ENCODE measurements at places on chromosomes 1 and 21.

DNA sequence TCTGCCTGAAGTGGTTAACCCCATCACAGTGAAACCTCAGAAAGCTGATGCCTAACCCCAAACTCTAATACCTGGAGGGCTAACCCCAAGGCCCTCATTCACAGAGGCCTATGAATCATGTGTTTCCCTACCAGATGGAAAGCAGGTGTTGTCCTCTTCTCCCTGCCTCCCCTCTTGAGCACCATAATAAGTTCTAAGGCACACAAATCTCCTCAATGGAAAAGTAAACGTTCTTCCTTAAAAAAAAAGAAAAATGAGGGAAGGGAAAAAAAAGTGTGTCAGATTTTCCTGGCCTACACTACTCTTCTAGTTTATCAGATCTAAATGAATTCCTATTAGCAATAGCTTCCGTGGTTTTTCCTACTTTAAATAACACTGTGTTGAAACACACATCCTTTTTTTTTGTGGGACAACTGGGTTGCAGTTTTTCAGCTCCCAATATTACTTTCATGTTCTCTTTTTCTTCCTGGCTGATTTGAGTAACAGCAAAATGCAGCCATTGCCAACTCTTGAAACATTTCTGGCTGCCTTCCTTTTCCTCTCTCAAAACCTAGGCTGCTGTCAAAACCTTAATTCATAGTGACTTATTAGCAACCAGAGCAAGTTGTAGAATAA, 43.2 kb downstream of the SLC44A3 start:
- no peak for DNase-seq

DNA sequence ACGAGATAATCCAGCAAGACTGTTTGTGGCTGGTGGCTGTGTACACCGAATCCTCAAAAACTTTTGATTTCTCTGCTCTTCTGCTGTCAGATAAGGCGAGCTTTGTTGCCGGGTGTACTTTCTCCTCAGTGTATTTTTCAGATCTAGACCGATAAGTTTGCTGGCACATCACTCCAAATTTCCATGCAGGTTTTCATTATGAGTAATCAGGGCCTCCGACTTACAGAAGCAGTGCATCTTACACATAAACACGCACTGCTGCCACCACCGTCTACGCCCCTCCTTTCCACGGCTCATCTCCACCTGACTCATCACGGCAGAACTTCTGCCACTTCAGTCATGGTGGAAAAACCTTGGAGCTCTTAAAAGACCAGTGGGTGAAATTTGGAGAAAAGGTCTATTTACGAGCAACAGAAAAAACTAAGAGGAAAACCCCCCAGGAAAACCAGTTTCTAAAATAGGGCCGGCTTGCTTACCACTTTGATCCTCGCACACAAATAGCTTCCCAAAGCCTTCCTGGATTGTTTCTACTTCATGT, 7.7 kb downstream of the ZBTB21 start:
- DNase-seq: no peak

- DNase-seq: no peak
These were observed 365.3 kb downstream of the HHIPL2 start for GRCh38 chr1:222182641-222183040.

GRCh38 chr1:180923021-180923841, 10.5 kb downstream of the KIAA1614 start:
- DNase-seq: no peak

GRCh38 chr1:20184997-20185833, 681 bp upstream of the UBXN10 start:
- DNase-seq: no peak

GRCh38 chr1:178684542-178685000, 40.5 kb upstream of the RALGPS2 start:
- DNase-seq: no peak

GRCh38 chr1:231040019-231040799, at the start of gene FAM89A:
TSS of gene FAM89A (minus strand) at chr1:231040254. CDS start at chr1:231040211, 43 bp downstream.
- DNase-seq: no peak

GRCh38 chr1:186154651-186155050, 220.4 kb downstream of the TPR start:
- no peak for DNase-seq

DNA sequence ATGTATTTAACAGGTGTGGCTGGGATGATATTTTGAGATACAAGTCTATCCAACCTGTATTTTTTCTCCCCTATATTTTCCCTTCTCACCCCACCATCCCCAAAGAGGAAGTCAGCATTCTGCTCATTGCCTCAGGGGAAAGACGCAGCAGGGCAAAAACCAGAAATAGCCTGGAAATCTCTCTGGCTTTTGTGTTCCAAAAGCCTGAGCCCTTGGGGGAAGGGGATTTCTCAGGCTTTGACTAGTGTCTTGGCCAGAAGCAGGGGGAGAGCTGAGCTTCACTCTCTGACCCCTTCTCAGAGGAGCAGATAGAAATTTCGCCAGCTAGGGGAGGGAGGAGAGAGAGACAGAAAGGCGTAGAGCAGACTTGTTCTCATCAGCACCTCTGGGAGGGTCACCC, 244.7 kb downstream of the RRAGC start:
- DNase-seq: no peak

DNA sequence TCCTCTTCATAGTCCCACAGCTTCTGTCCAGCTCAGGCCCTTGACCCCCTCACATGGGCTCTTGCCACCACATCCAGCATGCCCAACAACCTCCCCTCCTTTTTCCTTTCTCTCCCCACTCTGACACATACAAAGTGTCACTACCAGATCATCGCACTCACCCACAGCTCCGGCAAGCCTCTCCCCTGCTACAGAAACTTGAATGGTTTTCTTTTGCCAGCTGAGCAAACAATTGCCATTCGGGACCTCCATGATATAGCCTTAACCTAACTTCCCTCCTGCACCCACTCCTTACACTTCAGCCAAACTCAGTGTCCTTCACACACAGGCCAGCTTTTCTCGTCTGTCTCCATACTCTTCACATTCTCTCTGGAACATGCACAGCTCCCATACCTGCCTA, 43.3 kb downstream of the MAB21L3 start:
- DNase-seq: no peak

- no peak for DNase-seq
These were observed 95.4 kb downstream of the MATN1 start for GRCh38 chr1:30627994-30628393.

DNA sequence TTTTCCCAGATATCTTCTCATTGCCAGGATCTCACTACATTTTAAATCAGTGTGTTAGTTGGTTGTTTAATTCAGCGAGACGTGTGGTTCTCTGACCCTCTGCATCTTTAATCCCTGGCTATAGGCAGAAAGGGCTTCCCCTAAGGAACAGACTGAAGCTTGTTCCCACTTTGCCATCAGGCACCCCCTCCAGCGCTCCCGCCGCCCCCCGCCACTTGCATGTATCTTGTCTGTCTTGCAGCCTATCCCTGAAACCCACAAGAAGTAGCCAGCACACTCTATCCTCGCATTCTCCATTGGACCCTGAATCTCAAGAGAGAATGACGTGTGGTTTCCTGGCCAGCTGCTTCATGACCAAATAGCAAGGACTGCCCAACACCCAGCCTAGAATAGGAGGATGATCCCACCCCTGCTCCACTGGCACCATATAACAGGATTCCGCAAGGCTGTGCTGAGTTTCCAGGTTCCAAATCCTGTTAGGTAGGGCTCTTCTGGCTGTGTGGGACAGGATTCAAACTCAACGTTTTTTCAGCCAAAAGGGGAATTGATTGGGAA, 7.8 kb downstream of the CLDN19 start:
- DNase-seq: no peak

- no peak for DNase-seq
These were observed 26.5 kb upstream of the SLC35A3 start for GRCh38 chr1:99943223-99943794.

GRCh38 chr1:81554108-81554507, 246.6 kb upstream of the ADGRL2 start:
- DNase-seq: no peak

GRCh38 chr21:35149698-35150097, 100.6 kb upstream of the RUNX1 start:
- no peak for DNase-seq

- peak; percentile 60 for DNase-seq
These were observed 17.1 kb upstream of the PINK1 start for GRCh38 chr1:20615946-20616846.

DNA sequence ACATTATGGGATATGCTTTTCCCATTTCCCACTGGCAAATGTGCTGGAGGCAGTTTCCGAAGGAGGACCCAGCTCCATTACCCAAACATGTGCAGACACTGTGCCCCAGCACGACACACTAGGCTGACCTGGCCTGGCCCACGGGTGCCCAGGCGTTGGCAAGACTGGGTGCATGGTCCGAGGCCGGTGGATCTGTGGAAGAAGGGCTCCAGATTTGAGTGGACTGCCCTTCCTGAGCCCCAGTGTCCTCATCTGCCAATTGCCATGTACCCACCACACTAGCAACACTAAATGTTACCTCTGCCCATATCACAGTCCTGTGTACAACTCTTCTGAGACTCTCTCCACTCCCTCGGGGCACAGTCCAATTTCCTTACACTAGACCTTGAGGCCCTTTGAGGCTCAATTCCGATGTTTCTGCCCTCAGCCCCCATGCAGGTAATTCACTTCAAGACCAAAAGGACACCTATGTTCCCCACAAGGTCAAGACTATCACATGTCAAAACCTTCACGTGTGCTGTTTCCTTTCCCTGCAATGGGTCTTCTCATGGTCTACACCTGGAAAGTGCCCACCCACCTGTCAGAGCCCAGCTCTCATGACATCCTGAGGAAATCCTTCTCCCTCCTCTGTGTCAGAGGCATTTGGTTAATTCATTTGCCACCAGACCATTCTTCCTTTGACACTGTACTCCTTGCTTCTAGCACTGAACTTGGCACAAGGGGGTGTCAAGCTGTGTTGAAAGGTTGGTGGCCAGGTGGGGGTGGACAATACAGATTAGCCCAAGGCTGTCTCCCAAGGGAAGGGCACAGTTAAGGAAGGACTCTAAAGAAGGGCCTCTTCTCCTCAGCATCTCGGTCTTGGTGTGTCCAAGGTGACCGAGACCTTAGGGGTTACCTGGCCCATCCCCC, 124.9 kb downstream of the DMRTB1 start:
- DNase-seq: no peak

DNA sequence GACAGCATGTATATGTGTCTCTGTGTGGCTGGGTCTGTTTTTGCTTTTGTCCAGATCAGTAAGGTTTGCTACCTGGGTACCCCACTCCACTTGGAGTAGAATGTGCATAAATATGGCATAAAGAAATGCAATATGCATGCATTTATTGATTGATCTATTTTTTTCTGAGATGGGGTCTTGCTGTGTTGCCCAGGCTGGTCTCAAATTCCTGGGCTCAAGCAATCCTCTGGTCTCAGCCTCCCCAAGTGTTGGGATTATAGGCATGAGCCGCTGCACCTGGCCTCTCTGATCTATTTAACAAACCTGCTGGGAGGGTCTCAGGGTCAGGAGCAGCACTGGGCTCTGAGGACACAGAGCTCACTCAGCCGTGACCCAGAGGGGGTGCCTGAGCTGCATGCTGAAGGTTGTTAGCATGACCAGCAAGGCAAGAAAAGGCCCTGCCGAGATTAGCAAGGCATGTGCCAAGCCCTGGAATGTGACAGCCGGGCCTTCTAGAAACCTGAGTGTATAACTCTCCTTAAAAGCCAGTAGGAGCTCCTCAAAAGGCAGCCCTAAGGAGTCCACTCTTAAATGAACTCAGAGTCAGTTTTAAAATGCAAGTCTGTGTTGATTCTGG, 22.5 kb downstream of the PCSK9 start:
- no peak for DNase-seq

- DNase-seq: no peak
These were observed 59.6 kb downstream of the USP24 start for GRCh38 chr1:55155522-55155921.

DNA sequence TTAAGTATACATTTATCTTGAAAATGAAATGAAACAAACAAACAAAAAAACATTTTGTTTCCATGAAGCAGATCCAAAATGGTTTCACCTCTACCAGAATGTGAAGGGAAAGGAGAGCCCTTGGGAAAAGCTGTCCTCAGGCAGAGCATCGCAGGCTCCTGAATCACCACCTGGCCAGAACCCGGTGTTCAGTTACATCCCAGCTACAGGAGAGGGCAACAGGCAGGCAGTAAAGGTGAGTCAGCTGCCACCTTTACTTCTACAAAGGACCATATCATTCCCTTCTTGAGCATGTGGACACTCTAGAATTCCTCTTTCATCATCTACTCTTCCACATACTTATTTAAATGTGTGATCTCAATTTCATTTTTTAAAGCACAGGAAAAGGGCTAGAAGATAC, 151.2 kb downstream of the PIGK start:
- no peak for DNase-seq

GRCh38 chr1:80579055-80579454, 1221.7 kb upstream of the ADGRL2 start:
- no peak for DNase-seq

DNA sequence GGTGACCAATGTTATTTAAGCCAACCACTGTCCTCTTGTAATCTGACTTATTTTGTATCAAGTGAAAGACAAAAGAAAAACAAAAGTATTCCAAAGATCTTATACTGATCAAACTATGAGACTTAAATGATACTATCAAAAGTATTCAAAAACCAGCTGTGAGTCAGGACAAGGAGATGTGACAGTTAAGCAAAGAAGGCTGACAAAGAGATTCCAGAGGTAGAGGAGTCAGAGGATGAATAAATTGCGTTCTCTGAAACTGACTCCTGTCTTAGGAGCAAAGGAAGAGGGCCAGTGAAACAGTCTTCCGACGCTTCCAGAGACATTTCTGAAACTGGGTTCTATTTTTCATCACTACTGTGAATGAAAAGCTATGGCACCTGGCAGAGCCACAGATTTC, 20.9 kb downstream of the TMEM50B start:
- no peak for DNase-seq

GRCh38 chr1:186236921-186237320, 138.1 kb downstream of the TPR start:
- DNase-seq: no peak

DNA sequence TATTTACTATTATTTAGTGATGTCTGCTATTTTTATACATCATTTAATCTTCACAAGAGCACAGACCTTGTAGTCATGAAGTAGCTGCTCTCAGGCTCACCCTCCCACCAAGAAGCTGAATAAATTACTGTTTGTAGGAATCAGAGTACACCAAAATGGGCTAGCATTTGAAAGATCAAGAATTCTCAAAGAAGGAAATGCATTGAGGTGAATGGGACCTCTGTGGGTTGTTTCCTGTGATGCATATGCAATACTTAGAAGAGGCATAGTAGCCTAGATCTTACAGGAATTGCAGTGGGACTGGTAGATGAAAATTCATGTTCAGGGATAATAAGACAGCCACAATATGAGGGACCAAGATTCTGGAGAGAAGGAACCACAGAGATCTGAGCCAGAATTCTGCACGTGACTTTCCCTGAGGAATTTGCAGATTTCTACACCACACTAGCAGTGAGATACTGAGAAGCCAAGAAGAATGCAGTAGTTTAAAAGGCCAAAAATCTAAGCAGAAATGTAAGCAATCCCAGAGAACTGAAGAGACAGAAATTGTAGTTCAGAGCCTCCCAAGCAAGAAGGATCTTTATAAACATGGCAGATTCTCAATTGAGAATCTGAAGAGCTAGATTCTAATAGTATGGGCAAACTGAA, 307.0 kb downstream of the ST6GALNAC3 start:
- peak; percentile 5 for DNase-seq
